ENCODE measurements at places on chromosomes 1 and 21.

GRCh38 chr1:231849981-231850380 is 223.4 kb downstream of the DISC1 start:
- H3K36me3 ChIP-seq, result peaks cover 2% of the 10 kb centered on the region
- no peak overlapping the region for H3K4me3 ChIP-seq
- H3K27ac ChIP-seq, result no peak overlapping the region

- no peaks in the 10 kb centered on the region for H3K27me3 ChIP-seq
- H3K4me3 ChIP-seq, result no peak overlapping the region
- no peak for DNase-seq
These were observed 17.8 kb downstream of the AADACL4 start for GRCh38 chr1:12661606-12662219.

GRCh38 chr1:54978528-54979326 is 1.7 kb upstream of the TMEM61 start:
- H3K4me1 ChIP-seq, result no peaks in the 10 kb centered on the region
- H3K4me3 ChIP-seq, result no peak overlapping the region
- no peak overlapping the region for H3K27ac ChIP-seq
- no peaks in the 10 kb centered on the region for H3K36me3 ChIP-seq
- H3K27me3 ChIP-seq, result peaks cover 32% of the 10 kb centered on the region

- no peak overlapping the region for H3K4me3 ChIP-seq
- no peaks in the 10 kb centered on the region for H3K27me3 ChIP-seq
- no peaks in the 10 kb centered on the region for H3K4me1 ChIP-seq
- DNase-seq, result no peak
These were observed 126.2 kb downstream of the KAZN start for GRCh38 chr1:14724678-14725077.

- H3K36me3 ChIP-seq, result no peaks in the 10 kb centered on the region
- H3K27me3 ChIP-seq, result peaks cover 3% of the 10 kb centered on the region
- H3K4me3 ChIP-seq, result no peak overlapping the region
- no peak overlapping the region for H3K27ac ChIP-seq
- H3K4me1 ChIP-seq, result no peaks in the 10 kb centered on the region
- DNase-seq, result no peak
These were observed 42.9 kb downstream of the EPHB2 start for GRCh38 chr1:22753481-22753971.

GRCh38 chr1:87329526-87330056 is 911 bp downstream of the LMO4 start:
- DNase-seq, result no peak
- H3K36me3 ChIP-seq, result no peaks in the 10 kb centered on the region
- peak overlapping the region; percentile 51 for H3K27ac ChIP-seq
- H3K4me3 ChIP-seq, result peak overlapping the region; percentile 81
- H3K27me3 ChIP-seq, result peaks cover 7% of the 10 kb centered on the region
- H3K4me1 ChIP-seq, result peaks cover 43% of the 10 kb centered on the region

GRCh38 chr1:182337736-182338571 is 53.6 kb downstream of the GLUL start:
- no peaks in the 10 kb centered on the region for H3K27me3 ChIP-seq
- no peaks in the 10 kb centered on the region for H3K4me1 ChIP-seq
- no peak overlapping the region for H3K4me3 ChIP-seq

DNA sequence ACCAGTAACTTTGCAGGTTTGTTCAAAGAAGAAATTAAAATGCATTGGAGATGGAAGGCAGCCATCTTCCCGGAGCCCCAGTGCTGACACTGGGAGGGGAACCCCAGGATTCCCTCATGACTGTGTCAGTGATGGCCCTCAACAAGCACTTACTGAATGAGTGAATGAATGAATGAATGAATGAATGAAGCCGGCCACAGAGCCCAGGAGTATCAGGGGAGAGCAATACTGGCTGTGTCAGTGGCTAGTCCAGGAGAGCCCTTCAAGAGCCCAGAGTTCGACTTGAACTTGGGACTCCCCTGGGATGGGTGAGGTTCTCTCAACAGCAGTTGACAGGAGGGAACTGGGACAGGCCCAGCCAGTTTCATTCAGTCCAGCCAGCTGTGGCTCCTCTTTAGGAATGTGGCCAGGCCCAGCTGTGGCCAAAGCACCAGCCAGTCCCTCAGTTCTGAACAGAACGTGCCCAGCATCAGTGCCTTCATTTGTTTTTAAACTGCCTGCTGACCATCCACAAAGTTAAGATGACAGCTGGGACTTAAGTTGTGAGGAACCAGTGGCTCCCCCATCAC is 9.2 kb upstream of the ERG start:
- no peak overlapping the region for H3K4me3 ChIP-seq
- no peaks in the 10 kb centered on the region for H3K36me3 ChIP-seq
- H3K4me1 ChIP-seq, result peaks cover 6% of the 10 kb centered on the region
- peaks cover 11% of the 10 kb centered on the region for H3K27me3 ChIP-seq
- H3K27ac ChIP-seq, result no peak overlapping the region

- DNase-seq, result no peak
- H3K27ac ChIP-seq, result no peak overlapping the region
- H3K27me3 ChIP-seq, result no peaks in the 10 kb centered on the region
- no peak overlapping the region for H3K4me3 ChIP-seq
- H3K4me1 ChIP-seq, result peaks cover 46% of the 10 kb centered on the region
- peaks cover 20% of the 10 kb centered on the region for H3K36me3 ChIP-seq
These were observed 53.8 kb downstream of the PRDM2 start for GRCh38 chr1:13753636-13754402.

- no peak for DNase-seq
- H3K36me3 ChIP-seq, result no peaks in the 10 kb centered on the region
- H3K27me3 ChIP-seq, result no peaks in the 10 kb centered on the region
- no peak overlapping the region for H3K27ac ChIP-seq
- no peak overlapping the region for H3K4me3 ChIP-seq
These were observed 106.5 kb downstream of the UCHL5 start for GRCh38 chr1:192952646-192953045.

DNA sequence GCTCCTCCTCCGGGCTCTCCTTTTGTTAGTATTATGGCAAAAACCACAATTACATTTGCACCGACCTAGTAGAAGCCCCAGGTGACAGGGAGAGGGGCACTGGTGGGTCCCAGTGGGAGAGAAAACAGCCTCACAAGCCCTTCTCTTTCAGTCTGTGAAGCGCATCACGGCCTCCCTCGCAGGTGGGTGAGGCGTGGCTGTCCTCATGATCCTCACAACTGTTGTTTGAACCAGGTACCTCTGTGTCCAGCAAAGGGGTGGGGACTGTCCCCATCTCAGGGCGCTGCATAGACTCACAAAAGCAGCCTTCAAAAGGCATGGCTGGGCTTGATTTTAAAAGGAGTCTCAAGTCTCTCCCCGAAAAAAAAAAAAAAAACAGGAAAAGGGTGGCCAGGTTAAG is 7.9 kb upstream of the C2CD2 start:
- no peak overlapping the region for H3K27ac ChIP-seq
- no peaks in the 10 kb centered on the region for H3K36me3 ChIP-seq
- H3K4me3 ChIP-seq, result no peak overlapping the region

DNA sequence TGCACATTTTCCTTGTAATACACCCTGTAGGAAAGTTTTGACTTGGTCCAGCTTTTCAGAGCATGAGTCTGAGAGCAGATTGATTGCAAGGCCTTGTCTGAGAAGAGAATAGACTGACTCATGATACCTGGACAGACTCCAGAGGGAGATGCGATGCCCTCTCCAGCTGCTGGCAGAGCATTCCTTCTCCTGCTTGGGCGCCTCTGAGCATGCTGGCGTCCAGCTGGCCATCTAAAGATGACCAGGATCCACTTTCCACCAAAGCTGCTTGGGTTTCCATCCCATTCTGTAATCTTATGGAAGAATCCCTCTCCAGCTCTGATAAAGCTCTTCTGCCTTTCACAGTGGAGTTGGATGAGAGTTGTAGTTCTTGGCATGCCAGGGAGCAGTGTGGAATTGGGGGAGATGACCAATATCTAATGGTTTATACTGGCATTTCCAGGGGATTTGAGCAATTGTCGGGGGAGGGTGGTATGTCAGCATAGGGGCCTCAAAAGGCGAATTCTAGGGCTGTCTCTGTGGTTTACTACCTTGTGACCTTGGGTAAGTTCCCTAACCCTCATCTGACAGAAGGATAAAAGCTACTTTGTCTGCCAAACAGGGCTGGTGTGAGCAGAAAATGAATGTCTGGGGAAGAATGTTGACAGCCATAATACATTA is 19.5 kb downstream of the SZRD1 start:
- H3K36me3 ChIP-seq, result peaks cover 15% of the 10 kb centered on the region
- DNase-seq, result peak; percentile 35
- peaks cover 83% of the 10 kb centered on the region for H3K4me1 ChIP-seq

GRCh38 chr1:200279810-200280411 is 129.9 kb downstream of the ZNF281 start:
- H3K27me3 ChIP-seq, result no peaks in the 10 kb centered on the region
- no peak overlapping the region for H3K4me3 ChIP-seq
- DNase-seq, result no peak
- no peaks in the 10 kb centered on the region for H3K36me3 ChIP-seq
- H3K27ac ChIP-seq, result no peak overlapping the region

GRCh38 chr1:157369808-157370521 is 182.3 kb downstream of the FCRL5 start:
- no peak overlapping the region for H3K27ac ChIP-seq
- H3K4me3 ChIP-seq, result no peak overlapping the region
- H3K27me3 ChIP-seq, result peaks cover 3% of the 10 kb centered on the region
- no peaks in the 10 kb centered on the region for H3K36me3 ChIP-seq

- H3K27ac ChIP-seq, result no peak overlapping the region
- H3K27me3 ChIP-seq, result no peaks in the 10 kb centered on the region
- DNase-seq, result no peak
- no peak overlapping the region for H3K4me3 ChIP-seq
These were observed 157.6 kb downstream of the VAV3 start for GRCh38 chr1:107807405-107807804.

DNA sequence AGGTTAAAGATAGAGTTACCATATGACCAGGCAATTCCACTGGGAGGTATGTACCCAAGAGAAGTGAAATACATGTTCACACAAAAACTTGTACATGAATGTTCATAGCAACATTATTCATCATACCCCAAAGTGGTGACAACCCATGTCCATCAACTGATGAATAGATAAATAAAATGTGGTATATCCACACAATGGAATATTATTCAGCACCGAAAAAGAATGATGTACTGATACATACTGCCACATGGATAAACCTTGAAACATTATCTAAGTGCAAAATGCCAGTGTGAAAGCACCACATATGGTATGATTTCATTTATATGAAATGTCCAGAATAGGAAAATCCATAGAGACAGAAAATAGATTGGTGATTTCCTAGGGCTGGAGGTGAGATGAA is 53.4 kb upstream of the PAXBP1 start:
- no peak overlapping the region for H3K27ac ChIP-seq
- H3K27me3 ChIP-seq, result no peaks in the 10 kb centered on the region
- no peaks in the 10 kb centered on the region for H3K36me3 ChIP-seq
- DNase-seq, result no peak
- no peaks in the 10 kb centered on the region for H3K4me1 ChIP-seq

DNA sequence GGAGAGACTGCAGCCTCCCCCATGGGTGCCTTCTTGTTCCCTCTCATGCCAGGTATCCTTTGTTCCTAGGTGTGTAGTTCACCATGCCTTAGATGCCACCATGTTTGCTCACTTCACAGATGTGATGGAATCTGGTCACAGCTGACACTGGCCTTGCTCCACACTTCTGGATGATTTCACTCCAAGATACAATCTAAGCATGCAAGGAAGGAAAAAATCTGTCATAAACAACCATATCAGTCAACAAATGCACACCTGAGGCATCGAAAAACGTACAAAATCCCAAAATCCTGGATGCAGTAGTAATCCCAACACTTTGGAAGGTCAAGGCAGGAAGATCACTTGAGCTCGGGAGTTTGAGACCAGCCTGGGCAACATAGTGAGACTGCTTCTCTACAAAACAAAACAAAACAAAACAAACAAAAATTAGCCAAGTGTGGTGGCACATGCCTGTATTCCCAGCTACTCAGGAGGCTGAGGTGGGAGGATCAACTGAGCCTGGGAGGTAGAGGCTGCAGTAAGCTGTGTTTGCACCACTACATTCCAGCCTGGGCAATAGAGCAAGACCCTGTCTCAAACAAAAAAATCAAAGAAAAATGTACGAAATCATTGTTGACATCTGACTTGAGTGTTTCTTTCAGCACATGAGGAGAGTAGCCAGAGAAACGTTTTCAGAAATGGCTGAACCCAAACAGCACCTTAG is 17.1 kb upstream of the PTPRF start:
- no peak for DNase-seq
- H3K36me3 ChIP-seq, result no peaks in the 10 kb centered on the region
- H3K27me3 ChIP-seq, result peaks cover 2% of the 10 kb centered on the region
- H3K4me3 ChIP-seq, result no peak overlapping the region

DNA sequence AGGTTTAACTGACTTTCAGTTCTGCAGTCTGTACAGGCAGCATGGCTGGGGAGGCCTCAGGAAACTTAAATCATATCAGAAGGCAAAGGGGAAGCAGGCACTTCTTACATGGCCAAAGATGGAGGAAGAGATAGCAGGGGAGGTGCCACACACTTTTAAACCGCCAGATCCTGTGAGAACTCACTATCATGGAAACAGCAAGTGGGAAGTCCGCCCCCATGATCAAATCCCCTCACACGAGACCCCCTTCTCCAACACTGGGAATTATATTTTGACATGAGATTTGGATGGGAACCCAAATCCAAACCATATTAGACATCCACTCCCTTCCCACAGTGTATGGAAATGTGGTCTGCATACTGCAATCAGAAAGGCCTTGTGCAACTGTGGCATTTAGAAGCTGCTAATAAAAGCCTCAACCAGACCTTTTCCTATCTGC is 148.2 kb downstream of the FCRL5 start:
- DNase-seq, result no peak
- H3K4me1 ChIP-seq, result peaks cover 3% of the 10 kb centered on the region
- H3K27ac ChIP-seq, result no peak overlapping the region
- peaks cover 9% of the 10 kb centered on the region for H3K27me3 ChIP-seq
- no peak overlapping the region for H3K4me3 ChIP-seq
- H3K36me3 ChIP-seq, result no peaks in the 10 kb centered on the region

DNA sequence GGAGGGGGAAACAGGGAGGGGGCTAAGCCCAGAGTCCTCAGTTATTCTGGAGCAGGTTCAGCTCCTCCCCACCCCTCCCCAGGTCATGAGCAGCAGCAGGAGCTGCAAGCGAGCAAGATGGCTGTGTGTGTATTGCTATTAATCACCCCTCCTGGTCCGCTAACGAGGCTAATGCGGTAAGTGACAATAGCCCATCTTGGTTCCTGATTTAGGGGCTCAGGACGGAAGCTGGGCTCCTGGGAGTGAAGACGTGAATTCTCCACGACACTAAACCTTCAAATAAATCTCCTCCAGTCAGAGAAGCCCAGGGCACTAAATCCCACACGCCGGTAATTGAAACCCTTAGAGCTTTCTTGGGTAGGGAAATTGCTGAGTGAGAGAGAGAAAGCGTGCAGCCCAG is 76.1 kb downstream of the TMEM53 start:
- H3K27me3 ChIP-seq, result peaks cover 3% of the 10 kb centered on the region
- DNase-seq, result no peak
- H3K4me3 ChIP-seq, result no peak overlapping the region

GRCh38 chr1:153945131-153945794 is 1.3 kb downstream of the DENND4B start:
- H3K36me3 ChIP-seq, result peaks cover 67% of the 10 kb centered on the region
- peaks cover 57% of the 10 kb centered on the region for H3K4me1 ChIP-seq
- H3K27me3 ChIP-seq, result no peaks in the 10 kb centered on the region
- H3K27ac ChIP-seq, result peak overlapping the region; percentile 94
- peak; percentile 66 for DNase-seq
- H3K4me3 ChIP-seq, result peak overlapping the region; percentile 84

All from CD4-positive, alpha-beta T cell (primary cell).